ENCODE measurements at places on chromosomes 2 and 18. TPM values are rescaled to one million over a fixed set of nuclear protein-coding genes. Genes with fewer than 3 reads are reported as not detected.

DNA sequence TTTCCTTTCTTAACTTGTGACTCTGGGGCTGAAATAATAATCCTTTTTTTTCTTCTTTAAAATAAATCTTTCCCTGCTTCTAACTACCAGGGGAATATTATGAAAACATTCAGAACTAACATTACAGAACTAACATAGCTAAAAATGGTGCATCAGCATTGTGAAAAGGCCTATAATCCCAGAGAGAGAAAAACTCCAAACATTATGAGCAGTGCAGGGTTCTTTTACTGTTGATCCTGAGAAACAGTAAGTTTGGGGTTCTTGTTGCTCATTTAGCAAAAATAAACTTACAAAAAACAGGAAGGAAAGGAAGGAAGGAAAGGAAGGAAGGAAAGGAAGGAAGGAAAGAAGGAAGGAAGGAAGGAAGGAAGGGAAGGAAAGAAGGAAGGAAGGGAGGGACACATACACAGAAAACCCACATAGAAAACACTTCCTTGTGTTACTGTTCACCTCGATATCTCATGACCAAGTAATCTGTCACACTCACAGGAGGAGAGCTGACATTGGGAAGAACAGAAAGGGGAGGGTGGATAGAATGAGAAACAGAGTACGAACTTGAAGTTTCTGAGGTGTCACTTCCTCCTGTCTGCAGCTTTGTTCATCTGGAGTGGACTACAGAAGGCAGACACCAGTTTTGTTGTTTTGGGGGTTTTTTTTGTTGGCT, 18.4 kb upstream of the PIK3C3 start:
- no peak for DNase-seq

GRCh38 chr2:218293715-218294429, 1.6 kb upstream of the TMBIM1 start:
- DNase-seq, result no peak

DNA sequence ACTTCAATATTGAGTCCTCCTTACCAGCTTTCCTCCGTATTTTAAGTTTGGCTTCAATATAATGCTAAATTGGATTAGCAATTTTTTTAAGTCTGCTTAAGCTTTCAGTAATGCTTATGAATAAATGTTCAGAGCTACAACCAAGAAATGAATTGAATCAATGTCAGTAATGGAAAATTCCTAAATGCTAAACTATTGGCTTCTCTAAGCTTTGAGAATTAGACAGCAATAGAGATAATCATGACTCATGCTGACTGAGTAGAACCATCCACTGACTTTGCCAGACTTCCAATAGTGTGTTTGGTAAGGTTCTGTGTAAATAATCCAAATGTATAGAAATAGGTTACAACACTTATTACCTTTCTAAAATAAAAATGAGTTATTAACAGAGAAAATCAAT, 8.9 kb upstream of the PDE1A start:
- DNase-seq, result no peak

GRCh38 chr18:74356959-74357358, 41.3 kb downstream of the C18orf63 start:
- DNase-seq, result no peak

DNA sequence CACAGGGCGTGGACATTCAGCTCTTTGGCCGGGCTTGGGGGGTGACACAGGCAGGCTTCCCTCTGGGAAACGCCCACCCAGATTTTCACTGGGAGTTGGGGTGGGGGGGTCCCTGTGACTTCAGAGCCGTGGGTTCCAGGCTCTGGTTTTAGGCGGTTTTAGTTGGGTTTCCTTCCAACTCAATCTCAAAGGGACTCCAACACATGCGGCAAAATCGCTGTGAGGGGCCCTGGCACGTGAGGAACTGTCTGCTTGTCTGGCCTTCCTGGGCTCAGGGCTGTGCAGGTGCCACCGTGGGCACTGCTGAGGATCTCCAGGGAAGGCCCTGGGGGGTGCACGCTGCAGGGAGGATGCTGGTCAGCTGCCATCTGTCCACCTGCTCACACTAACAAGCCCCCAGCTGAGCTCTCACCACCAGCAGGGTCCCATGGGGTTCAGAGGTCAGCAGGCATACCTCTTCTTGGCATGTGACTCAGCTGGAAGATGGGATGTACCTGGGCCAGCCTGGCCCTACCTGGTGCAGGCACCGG, 11.7 kb downstream of the HS6ST1 start:
- no peak for DNase-seq

- DNase-seq, result peak; percentile 32
Observed at GRCh38 chr2:101064868-101065549, 62.9 kb downstream of the RPL31 start.

DNA sequence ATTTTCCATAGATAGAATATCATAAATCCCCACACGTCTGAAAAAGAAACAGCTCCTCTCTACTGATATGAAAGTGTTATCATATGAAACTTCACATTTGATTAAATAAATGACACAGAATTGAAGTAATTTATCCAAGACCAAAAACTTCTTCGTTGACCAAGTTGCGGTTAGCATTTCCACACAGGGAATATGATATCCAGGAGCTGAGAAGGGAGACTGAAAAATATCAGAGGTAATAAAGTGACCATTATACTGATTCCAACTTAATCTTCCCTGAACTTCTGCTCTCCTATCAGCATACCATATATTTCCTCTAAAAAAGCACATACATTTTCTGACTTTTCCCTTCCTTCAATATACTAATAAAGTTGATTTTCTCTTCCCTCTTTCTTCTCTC, 356.2 kb upstream of the CHST9 start:
- DNase-seq, result no peak

GRCh38 chr2:45004562-45005191, 4.6 kb downstream of the SIX2 start:
- no peak for DNase-seq

DNA sequence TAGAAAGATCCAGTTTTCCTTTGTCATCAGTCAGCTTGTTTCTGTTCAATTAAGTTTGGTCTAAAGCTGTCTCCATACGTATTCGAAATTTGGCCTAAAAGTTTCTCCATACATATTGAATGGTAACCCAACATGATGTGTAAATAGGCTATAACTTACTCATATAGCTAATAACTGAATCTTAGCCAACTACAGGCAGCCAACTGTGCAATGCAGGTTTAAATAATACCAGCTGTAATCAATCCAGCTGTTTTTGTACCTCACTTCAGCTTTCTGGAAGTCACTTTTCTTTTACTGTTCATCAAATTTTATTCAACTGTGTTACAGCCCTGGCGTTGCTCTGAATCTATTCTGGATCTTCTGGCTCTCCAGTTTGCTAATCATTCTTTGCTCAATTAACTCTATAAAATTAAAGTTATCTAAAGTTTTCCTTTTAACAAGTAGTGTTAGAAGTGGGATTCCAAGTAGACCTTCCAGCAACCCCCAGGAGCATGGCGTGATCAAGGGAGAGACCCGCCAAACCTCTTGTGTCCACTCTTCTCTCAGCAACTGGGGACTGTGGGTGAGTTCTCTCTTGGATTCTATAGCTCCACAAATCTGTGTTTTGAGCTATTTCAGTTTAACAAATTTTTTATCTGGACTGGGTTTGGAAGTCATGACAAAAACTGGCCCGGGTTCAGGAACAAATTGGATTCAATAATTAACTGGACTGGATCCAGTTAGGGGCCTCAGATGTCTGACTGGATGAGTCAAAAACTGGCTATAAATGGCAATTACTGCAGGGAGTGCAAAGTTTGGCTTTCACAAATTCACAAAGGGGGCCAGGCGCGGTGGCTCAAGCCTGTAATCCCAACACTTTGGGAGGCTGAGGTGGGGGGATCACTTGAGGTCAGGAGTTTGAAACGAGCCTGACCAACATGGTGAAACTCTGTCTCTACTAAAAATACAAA, 329.7 kb upstream of the ST6GAL2 start:
- no peak for DNase-seq

- DNase-seq, result no peak
Observed at GRCh38 chr18:37511721-37512298, 53.8 kb downstream of the CELF4 start.

DNA sequence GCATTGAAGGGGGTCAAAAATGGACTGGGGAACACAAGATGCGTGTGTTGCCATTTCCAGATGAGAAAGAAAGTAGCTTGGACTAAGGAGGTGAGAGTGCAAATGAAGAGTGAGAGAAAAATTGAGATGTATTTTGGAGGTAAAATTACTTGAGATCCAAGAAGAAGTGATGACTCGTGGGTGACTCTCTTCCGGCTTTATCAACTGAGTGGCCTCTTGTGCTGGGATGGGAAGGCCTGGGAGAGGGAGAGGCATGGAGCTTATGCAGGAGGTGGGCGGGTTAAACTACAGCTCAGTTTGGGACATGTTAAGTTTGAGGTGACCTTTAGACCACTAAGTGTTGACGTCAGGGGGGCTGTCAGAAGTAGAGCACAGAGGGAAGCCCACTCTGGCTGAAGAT, 34.9 kb downstream of the SULT1C2 start:
- DNase-seq, result no peak

GRCh38 chr2:218631837-218632236, 24.1 kb downstream of the PLCD4 start:
- peak; percentile 88 for DNase-seq

GRCh38 chr2:235049069-235049468, 97.3 kb downstream of the SH3BP4 start:
- DNase-seq, result no peak

GRCh38 chr2:46122318-46122976, 174.8 kb upstream of the EPAS1 start:
- DNase-seq, result no peak

- DNase-seq, result no peak
Observed at GRCh38 chr18:10259901-10260300, 194.5 kb upstream of the APCDD1 start.

Gene CXCR2
- not detected for total RNA-seq

Gene CASP10
- total RNA-seq, result 50.4 TPM

Gene MC2R
- not detected for total RNA-seq

Gene ASAP2
- 44.0 TPM for total RNA-seq

Gene CMPK2
- total RNA-seq, result 0.92 TPM

Gene C2orf49
- total RNA-seq, result 20.5 TPM

Gene NEU2
- not detected for total RNA-seq

Gene RUFY4
- total RNA-seq, result not detected

Gene REG3G
- total RNA-seq, result not detected

Gene PKP4
- 46.8 TPM for total RNA-seq

Gene DNAJC5G
- total RNA-seq, result not detected

Gene RAMP1
- total RNA-seq, result not detected

Data from pulmonary artery endothelial cell (primary cell).